ENCODE measurements at places on chromosomes 2 and 18.

DNA sequence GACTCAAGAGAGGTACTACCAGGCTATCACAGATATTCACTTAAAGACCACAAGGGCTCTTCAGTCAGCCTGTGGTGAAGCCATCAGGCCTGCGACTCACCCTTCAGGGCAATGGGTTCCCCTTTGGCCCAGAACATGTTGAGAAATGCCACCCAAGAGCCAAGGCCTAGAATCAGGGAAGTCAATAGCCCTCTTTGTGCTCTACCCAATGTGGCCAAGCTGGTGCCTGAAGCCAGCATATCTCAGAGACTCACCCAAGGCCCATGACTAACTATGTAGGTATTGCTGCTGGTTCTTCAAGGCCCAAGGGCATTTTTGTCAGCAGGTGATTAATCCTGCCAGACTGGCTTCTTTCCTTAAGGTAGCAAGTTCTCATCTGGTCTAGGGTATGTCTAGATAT is 338.9 kb upstream of the SETBP1 start:
- DNase-seq, result no peak

DNA sequence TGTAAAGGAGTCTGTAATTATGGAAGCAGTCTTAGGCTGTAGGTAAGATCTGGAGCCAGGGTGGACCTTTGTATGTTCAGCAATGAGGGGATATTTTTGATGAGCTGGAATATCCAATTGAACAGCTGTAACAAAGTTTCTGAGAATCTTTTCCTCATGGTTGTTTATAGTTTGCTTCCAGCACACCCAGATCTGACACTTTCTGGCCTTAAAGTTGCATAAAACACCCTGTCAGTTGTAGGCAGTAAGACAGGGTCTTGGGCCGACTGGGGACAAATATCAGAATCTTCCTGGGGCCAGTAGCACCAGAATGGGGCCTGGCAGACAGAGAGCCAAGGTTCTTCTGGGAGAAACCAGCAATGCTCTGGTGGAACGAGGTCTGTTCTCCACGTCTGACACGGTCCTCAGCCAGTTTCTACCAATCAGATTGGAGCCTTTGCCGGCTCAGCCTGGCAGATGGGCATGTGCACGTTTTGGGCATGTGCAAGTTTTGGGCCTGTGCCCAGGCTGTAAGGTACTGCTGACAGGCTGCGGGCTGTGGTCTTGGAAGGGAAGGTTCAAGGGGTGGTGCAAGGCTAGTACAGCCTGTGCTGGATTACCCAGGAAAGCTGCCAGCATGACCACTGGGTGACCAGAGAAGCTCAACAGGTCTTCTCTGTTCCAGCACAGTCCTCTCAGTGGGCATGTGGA is 89.8 kb downstream of the PRKCE start:
- DNase-seq, result no peak

DNA sequence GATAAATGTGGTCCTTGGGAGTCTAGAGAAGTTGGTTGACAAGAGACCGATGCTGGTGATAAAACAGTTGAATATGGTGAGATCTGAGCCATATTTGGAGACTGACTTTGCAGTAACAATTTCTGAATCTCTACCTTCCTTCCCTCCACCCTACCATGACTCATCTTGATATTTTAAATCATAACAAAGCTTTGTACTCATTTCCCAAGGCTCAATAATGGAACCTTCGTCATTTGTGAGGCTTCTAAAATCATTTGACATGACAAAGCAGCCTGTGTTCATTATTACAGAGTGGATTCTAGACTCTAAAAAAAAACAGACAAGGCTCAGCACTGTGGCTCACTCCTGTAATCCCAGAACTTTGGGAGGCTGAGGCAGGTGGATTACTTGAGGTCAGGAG is 38.5 kb upstream of the PDCL3 start:
- no peak for DNase-seq

DNA sequence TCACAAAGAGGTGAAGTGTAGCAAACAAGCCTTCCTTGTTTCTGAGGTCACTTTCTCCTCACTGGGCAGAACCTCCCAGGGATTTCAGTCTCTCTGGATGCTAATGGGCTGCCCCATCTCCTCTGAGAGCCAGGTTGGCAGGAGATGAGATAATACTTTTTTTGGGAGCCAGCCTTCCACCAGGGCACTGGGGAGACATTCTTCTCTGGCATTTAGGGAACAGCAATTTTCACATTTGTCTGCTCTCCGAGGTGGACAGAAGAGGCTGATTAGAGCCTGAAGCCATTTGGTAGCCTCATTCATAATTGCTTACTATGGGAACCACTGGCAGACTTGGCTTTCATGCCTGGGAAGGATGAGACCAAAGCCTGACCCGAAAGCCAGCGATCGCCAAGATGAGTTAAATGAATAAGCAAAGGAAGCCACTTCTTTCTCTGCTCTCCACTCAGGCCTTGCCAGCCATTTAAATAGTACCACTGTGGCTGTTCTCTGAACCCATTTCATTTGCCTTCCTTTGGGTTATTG is 70.1 kb downstream of the NRP2 start:
- no peak for DNase-seq

GRCh38 chr2:123811846-123812245 is 213.2 kb upstream of the CNTNAP5 start:
- DNase-seq, result no peak

GRCh38 chr2:163997466-163997865 is 261.7 kb upstream of the FIGN start:
- no peak for DNase-seq

DNA sequence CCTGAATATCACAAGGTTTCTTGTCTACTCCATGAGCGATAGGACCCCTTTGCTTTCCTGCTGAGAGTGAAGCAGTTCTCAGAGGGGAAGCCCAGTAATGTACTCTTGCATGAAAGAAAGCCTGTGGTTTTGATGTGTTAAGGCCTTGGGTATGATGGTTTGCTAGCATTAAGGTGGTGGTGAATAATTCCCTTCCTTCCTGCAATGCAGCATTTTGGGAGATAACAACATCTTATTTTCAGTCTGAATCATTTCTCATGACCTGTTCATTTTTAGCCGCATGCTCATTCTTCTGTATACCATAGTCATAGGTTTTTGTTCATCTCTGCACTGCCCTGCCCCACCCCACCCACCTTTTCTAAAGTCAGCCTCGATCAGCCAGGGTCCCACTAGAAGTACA is 66.2 kb downstream of the HNMT start:
- no peak for DNase-seq

- no peak for DNase-seq
These were observed 58.3 kb upstream of the ID2 start for GRCh38 chr2:8623576-8623957.

DNA sequence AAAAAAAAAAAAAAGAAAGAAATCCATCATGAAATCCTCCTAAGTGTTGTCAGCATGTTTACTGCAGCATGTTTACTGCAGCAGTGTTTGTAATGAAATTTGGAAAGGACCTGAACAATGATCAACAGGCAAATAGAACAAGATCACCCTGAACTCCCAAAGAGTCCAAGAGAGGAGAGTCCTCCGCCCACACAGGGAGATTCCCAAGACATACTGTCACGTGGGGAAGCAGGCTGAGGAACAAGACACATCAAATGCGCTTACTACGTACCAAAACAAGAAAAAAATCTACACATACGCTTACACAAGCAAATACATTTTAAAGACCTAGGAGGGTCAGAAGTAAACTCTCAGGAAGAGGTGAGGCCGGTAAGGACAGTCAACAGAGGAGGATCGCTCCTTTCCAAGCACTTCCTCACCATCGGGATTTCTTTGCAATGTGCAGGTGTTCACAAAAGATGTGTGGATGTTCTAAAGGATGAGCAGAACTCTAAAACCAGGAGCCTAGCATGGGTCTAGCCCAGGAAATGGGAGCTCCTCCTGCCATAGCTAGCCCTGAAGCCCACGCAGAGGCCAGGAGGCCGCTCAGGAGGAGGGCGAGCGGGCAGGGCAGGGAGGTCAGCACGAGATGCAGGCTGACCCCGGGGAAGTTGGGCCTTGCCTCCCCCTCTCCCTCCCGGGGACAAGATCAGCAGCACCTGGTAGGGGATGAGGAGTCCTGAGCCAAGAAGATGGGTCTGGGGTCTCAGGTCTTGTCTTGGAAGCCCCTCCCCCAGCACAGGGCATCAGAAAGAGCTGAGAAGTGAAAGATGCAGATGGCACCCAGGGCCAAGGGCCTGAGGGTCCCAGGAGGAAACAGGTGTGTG is 66.4 kb downstream of the ZNF516 start:
- no peak for DNase-seq

GRCh38 chr2:221002101-221002685 is 569.9 kb downstream of the EPHA4 start:
- DNase-seq, result no peak

GRCh38 chr18:10290638-10291235 is 163.7 kb upstream of the APCDD1 start:
- no peak for DNase-seq

- DNase-seq, result no peak
These were observed 53.5 kb upstream of the KCNE4 start for GRCh38 chr2:222998459-222998858.

GRCh38 chr2:23387845-23388244 is 2.9 kb downstream of the KLHL29 start:
- no peak for DNase-seq

DNA sequence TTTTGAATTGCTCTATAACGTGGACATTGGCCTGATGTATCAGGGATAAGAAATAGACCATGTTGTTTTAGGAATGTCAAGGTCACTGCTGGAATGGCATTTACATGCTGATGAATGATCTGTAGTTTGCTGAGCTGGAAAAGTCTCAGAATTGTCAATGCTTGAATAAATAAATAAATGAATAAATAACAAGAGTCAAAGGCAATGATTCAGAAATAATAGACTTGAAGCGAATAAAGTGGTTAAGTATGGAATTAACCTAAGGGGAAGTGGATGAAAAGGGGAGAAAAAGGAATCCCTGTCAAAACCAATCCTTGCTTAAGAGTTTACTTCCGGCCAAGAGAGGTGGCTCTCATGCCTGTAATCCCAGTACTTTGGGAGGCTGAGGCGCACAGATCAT is 1620.0 kb downstream of the SUCLG1 start:
- no peak for DNase-seq

GRCh38 chr2:177328056-177328455 is 63.5 kb upstream of the NFE2L2 start:
- DNase-seq, result no peak

DNA sequence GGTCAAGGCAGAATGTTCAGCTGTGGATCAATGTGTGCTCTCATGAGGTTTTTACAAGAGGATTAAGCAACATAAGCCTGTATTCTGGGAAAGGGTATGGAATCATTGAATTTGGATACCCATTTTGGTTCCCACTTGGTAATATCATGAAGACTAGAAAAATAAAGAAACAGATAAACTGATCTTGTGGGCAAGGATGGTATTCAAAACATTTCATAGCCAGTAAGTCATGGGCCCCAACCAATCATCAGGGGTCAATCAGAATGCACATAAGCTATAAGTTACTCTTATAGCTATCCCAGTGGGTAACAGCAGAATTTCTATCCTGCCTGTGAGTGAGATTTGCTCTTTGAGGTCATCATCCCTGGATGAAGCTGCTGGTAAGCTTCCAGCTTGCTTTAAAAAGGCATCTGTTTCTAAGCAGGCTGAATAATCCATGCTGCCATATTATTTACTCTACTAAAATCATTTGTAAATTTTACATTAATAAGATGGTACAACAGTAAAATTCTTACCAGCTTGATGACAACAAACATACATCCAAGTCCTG is 291.2 kb downstream of the RAD51AP2 start:
- DNase-seq, result no peak

DNA sequence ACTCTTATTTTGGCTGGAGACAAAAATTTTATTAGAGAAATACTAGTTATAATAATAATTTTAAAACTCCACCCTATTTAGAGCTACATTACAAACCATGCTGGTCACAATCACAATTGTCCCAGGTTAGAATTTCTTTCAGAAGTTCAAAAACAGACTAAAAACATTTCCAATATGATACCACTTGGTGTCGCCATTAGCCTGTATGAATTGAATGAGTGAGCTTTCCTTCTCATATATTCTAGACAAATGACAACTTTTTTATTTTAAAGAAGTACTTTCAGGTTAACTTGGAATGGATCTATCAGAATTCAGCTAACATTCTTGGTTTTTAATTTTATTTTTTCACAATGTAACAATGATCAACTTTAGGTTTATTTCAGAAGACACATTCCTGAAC is 48.0 kb downstream of the SERPINB8 start:
- DNase-seq, result no peak

DNA sequence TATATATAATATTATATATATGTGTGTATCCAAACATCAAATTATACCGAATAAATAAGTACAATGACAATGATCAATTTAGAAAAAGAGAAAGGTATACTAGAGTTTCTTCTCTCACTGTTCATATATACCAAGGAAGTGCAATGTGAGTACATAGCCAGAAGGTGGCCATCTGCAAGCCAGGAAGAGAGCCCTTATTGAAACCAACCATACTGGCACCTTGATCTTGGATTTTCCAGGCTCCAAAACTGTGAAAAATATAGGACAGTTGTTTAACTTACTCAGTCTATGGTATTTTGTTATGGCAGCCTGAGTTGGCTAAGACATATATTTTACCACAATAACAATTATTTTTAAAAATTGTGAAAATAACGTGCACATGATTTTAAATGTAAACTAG is 1490.2 kb upstream of the SLC39A10 start:
- DNase-seq, result no peak

Measured in activated CD4-positive, alpha-beta T cell treated with anti-CD3 and anti-CD28 coated beads, Interleukin-2, amount 50 U/mL, for 48 hours (primary cell).